ENCODE measurements at places on chromosomes 7 and 10.

DNA sequence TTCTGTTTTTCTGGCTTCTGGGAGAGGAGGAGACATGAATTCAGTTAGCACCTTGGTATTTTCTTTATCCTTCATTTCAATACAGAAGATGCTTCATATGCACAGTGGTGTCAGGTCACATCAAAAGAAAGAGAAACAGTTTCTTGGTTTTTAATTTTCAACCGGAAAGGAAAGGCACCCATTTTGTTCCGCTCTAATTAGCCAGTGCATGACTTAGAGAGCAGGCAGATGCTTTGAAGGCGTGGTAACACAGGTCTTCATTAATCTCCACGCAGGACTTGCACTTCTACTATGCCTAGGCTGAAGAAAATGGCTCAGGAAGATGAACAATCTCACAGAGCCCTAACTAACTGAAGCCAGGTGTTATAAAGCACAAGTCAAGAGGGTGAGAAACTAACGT lies 70.4 kb upstream of the ATRNL1 start:
- no peak for DNase-seq

GRCh38 chr7:138667535-138668228 lies 33.5 kb downstream of the SVOPL start:
- DNase-seq: no peak

GRCh38 chr7:112459645-112460044 lies 9.4 kb downstream of the IFRD1 start:
- DNase-seq: no peak

GRCh38 chr10:76017733-76018433 lies 586.5 kb downstream of the LRMDA start:
- no peak for DNase-seq

- no peak for DNase-seq
Observed at GRCh38 chr10:62082729-62083411, 181.4 kb downstream of the ARID5B start.

- no peak for DNase-seq
Observed at GRCh38 chr10:60238759-60239100, 150.9 kb downstream of the ANK3 start.

DNA sequence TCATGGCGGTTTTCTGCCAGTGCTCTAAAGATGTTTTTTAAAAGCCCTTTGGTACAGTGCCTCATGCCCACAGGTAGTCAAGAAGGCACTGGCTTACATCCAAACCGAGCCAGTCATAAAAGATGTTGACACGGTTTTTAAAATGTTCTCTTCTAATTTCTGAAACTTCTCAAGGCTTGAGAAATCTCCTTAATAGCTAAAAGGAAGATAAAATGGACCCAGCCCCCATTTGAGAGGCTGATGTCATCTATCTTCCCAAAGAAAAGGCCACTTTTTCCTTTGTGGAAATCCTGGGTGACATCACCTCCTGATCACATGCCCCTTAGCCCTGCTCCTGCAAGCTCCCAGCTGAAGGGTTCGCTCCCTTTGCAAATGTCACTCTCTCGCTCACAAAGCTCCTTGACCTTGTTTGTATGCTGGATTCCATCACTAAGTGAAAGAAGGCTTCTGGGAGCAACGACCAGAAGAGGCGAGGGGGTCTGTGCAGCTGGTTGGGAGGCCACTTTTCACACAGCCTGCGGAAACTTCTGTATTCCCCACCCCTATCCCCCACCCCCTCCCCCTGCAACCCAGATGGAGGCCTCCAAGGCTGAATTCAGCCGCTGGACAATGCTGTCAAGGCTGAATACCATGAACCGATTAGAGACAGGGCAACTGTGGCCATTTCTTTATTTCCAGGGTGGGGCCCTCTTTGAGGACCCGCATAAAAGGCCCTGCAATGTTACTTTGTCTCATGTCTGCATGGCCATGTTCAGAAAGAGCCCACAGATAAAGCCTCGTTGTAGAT lies 122.8 kb downstream of the CUBN start:
- no peak for DNase-seq

GRCh38 chr7:4797858-4798705 lies 22.7 kb downstream of the AP5Z1 start:
- DNase-seq: peak; percentile 65

DNA sequence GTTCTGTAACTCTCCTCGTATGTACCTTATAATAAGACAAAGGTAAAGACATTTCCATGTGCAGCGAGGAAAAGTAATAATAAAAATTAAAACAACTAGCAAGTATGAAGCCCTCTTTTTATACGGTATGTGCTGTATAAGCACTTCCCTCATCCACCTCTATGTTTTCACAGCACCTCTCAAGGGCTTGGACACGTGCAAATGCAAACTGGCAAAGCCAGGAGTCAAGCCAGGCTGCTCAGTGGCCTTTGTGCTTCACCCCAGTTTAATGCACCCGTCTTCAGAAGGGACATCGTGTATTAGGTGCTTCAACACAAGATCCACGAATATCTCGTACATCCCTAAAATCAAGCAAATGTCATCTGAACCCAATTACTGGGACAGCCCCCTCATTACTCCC lies 1.3 kb upstream of the DGKI start:
- no peak for DNase-seq
